Colonic mucosa (tissue), 4 donors: ENCODE measurements at places on chromosomes 6 and 20.
A peak's percentile ranks its signal among the peaks of the same experiment; 100 is the strongest.

GRCh38 chr6:5512422-5512821, 251.1 kb downstream of the FARS2 start:
- no peak for DNase-seq

DNA sequence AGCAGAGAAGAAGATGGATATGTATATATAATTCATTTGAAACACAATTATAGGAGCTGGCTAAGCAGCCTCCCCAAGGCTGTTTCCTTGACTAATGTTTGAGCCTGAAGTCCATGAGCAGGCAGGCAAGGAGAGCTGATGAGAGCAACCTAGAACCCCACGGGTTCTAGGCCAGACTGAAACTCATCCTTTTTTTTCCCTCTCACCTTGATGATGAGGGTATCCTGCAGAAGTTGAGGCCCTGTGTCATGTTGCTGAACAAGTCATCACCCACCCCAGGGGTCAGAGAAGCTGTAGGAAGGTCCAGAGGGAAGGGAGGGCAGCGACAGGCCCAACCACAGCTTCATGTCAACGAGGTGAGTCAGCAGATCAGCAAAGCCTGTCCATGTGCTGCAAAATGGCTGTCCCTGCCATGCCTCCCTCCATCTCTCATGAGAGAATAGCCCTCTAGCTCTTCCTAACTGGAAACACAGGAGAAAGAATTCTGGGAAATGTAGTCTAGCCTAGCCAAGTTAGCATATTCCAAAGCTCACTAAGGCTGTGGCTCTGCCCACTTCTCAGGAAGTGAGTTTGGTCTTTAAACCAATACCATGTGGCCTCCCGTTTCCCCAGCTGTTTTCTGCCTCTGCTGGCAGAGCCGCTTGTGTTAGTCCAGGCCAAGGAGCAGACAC, 91.3 kb upstream of the DTNBP1 start:
- DNase-seq = no peak

GRCh38 chr6:34339432-34339831, 53.0 kb downstream of the NUDT3 start:
- no peak for DNase-seq

DNA sequence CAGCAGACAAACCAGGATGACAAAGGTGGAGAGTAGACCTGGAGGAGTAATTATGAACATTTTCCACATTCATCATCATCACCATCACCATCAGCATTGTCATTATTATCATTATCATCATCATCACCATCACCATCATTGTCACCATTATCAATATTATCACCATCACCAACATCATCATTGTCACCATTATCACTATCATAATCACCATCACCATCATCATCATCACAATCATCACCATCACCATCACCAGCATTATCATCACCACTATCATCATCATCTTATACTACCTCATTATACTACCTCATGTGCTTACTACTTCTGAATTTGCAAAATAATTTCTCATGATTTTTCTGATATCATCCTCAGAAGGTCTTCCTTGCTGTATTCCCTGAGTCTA, 39.3 kb downstream of the FOXA2 start:
- no peak for DNase-seq

DNA sequence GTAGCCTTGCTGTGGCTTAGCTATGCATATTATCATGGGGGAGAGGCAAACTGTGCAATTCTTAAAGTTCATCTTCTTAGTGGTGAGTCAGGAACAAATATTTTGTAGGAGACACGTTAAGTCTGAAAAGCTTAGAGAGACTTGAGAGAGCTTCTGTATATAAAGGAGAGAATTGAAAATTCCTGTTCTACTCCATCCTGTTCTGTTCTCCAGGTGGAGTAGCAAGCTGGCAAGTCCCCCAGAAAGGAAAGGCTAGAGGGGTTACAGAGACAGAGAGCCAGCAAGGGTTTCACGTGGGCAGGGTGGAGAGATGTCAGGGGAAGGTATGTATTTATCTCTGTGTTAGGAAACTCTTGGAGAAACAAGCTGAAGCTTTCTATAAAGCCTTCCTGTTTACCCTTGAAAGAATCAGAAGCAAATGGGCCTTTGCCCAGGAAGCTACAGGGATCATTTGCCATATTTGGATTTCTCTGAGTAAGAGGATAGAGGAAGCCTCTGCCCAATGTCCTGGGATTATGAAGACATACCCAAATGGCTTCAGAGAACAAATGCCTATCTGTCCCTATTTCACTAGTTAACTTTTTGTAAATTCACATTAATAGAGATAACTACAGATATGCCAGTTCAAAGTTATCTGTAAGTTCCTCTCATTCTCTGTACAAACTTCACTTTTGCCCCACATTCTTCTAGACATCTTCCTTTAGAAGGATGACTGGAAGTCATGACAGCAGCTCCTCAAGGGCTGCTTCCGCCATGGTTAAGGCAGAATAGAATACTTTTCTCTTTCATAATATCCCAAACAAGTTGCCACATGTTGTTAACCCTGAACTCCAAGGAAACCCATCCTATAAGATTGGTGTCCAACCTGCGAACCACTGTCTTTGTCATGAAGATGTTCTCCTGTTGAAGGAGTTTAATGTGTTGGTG, 126.7 kb upstream of the NEDD9 start:
- no peak for DNase-seq

DNA sequence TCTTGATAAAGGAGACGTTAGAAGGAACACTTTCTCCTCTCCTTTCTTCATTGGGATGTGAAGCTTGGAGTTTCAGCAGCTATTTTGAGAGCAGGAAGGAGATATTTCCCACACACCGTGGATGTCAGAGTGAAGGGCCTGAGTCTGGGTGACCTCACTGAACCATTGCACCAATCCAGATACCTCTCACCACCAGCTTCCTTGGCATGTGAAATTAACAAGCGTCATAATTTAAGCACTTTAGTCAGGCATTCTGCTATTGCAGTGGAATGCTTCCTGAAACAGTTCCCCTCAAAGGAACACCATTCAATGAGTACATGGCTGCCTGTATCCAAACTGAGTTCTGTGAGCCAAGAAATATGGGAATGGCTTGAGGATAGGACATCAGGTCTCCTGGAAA, 83.7 kb downstream of the CHMP4B start:
- DNase-seq = no peak

DNA sequence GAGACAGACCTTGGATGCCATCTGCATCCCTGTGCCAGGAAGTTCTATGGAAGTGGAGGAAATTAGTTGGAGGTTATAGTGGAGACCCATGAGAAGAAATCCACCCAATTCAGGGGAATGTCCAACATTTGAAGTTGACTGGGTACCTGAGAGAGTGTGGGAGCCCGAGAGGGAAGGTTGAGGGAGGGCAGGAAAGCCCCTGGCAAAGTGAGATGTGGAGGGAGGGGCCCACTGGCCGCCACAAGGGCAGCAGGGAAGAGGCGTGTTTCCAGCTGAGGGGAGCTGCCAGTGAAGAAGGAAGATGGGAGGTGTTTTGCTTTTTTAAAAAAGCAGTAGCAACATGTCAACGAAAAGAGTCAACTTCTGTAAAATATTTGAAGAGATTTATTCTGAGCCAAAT, 16.3 kb upstream of the SERPINB9 start:
- peak; percentile 9 for DNase-seq
